Urinary bladder (tissue), 4 donors: ENCODE measurements at places on chromosomes 7 and 10. TPM values are rescaled to one million over a fixed set of nuclear protein-coding genes. Genes with fewer than 3 reads are reported as not detected.

DNA sequence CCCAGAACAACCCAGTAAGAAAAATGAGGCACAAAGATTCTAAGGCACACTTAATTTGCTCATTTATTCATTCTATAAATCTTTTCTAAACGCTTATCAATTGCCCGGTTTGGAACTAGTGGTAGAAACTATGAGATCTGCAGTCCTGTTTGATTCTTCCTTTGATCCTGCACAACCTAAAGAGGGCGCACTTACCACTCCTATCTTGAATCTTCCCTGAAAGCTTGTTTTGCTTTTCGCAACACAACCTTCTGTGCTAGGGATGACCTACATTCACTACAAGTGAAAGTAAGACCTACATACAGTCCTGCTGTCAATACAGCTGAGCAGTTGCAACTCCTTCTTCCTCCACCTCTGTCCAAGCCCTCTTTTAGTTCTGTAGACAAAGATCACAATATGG, 12.6 kb upstream of the ARL4A start:
- DNase-seq, result no peak

DNA sequence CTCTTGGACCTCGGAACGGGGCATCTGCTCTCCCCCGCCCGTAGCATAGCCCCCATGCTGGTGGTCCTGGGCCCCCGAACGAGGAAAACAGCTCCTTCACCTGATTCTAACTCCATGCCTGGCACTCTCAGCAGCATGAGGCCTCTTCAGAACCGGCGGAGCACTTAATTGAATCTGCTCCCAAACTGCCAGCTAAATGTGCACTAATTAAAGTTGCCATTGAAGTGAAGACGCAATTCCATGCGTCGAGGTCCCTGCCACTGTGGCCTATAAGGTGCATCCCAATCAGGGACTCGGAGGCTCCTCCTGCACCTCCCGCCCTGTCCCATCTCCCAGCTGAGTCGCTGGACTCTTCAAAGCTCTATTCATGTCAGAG, 41.3 kb upstream of the ADGRA1 start:
- no peak for DNase-seq

DNA sequence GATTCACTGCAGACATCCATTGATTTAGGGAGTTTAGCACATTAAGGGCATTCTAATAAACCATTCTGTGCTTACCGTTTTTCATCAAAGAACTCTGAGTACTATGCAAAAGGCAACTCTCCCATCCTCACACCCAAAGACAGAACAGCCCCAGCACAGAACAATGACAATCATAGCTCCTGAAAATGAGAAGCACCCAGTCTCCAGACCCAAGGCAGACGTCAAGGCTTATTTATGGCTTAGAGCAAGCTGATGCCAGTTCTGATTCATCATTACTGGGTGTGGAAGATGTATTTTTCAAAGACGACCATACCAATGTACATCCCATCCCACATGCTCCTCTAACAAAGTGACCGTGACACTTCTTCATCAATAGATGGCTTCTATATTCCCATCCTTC, 67.6 kb downstream of the OSBPL3 start:
- DNase-seq, result no peak

DNA sequence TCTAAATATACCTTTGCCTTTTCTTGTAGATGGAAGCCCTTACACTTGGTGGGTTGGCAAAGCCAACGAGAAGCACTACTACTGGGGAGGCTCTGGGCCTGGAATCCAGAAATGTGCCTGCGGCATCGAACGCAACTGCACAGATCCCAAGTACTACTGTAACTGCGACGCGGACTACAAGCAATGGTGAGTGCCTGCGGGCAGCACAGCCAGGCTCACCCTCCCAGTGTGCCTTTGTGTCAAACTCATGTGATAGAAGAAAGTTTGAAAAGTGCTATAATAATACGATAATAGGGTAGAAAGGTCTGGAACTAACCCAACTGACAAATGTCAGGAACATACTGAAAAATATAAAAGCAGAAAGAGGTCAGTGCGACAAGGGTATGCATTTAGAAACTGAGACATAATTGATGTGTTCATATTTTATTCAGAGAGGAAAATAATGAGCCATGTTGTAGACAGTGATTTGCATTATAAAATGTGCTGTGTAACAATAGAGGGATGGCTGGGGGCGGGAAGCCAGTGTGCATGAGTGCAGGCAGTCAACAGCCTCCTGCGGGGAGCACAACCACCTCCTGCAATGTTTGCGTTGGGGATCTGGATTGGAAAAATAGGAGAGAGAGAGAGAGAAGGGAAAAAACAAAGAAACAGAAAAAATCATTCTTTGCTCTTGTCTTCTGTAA, 686.9 kb upstream of the C7orf33 start:
- DNase-seq, result no peak

FGL2 gene
- total RNA-seq, result 222 TPM

- no peak for DNase-seq
Measured at GRCh38 chr10:11546581-11546980, 64.9 kb downstream of the USP6NL start.
